ENCODE measurements at places on chromosomes 4 and X.

GRCh38 chr4:133189147-133189517 lies 40.0 kb downstream of the PCDH10 start:
- DNase-seq: no peak

- DNase-seq: no peak
Observed at GRCh38 chrX:114959729-114960128, 57.7 kb downstream of the IL13RA2 start.

GRCh38 chr4:116913451-116913850 lies 171.9 kb downstream of the TRAM1L1 start:
- DNase-seq: no peak

DNA sequence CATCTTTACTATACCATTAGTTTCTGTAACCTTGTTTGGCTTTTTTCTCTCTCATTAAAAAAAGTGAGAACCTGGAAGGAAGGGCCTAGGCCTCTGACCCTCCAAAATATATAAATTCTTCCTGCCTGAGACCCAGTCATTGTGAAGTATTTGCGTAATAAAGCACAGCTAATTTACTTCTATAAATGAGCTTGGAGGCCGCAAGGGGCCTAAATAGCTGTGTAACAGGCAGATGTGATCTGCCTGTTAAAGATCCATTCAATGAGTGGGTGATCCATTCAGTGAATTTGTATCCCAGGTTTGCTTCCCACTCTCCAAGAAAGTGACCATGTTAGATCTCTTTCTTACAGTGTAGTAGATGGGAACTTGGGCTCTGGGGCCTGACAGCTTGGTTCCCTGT lies 595 bp upstream of the PYURF start:
- no peak for DNase-seq

GRCh38 chrX:12986886-12987285 lies 12.0 kb downstream of the TMSB4X start:
- no peak for DNase-seq

DNA sequence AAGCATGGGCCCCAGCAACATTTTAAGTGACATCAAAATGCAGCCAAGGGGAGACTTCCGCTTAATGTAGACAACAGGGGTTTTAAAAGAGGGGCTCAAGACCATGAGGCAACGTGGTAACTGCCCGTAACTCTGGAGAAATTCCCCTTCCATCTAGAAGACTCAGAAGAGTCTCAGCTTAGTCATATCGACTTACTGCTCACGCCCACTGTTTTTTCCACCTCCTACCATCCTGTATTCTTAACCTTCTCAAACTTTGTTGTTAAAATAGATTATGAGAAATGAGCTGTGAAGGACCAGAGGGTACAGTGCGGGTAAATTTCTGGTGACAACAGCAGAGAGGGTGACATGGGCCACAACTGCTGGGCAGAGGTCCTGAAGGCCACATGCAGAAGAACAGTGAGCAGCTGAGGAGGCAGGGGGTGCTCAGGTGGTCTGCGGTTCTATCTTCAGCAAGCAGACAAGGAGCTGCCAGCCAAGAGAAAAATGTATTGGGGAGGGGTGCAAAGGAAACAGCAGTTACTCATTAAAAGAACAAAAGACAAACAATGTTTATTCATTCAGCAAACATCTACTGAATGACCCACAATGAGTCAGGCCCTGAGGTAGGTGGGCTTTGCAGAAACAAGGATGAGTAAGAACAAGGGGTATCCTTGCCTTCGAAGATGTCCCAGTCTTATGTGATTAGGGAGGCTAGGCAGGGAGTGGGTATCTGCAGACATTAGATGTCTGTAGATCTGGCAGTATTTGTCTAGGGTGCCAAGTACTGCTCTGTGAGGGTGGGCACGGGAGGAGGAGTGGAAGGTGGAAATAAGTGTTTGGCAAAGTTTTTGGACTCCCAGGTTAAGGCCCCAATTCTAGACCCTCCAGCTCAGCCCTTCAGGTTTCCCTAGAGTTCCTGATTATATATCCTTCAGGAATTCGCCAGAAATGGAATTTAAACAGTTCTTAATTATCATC lies 175.3 kb downstream of the TSPAN5 start:
- DNase-seq: no peak

DNA sequence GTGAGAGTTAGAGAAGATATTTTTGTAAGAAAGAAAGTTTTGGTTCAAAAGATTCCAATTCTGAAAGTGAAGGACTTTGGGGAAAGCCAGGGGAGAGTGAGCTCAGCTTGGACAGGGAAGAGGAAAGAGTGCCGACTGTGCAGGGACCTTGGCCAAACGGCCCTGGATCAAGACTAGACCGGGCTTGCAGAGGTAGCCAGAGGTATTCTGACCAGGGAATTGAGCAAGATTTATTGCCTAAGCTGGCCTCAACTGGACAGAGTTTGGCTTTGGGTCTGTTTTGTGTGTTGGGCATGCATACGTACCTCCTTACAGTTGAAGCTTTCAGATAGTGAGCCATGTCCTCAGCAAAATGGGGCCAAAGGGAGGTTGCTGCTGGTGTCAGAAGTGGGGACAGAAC lies 11.6 kb downstream of the PLAC1 start:
- no peak for DNase-seq

DNA sequence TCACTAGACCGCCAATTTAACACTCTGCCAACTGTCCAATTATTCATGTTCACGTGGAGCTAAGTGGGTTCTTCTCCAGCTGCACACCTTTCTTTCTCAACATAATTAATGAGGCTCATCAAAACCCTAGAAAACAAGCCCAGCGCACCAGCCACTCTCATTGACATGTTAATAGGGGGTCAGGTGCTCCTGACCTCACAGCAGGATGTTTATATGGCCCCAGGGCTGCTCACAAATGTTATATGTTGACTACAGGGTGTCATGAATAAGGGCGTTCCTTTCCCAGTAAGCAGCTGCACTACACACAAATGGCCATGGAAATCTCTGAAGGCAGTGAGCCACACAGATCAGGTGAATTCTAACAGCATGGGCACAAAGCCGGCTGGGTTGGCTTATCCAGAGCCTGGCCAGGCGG lies 209.8 kb downstream of the MGST2 start:
- DNase-seq: no peak

GRCh38 chr4:140875746-140876452 lies 119.7 kb upstream of the TBC1D9 start:
- DNase-seq: no peak

- no peak for DNase-seq
Observed at GRCh38 chr4:24282446-24282845, 301.9 kb downstream of the DHX15 start.

DNA sequence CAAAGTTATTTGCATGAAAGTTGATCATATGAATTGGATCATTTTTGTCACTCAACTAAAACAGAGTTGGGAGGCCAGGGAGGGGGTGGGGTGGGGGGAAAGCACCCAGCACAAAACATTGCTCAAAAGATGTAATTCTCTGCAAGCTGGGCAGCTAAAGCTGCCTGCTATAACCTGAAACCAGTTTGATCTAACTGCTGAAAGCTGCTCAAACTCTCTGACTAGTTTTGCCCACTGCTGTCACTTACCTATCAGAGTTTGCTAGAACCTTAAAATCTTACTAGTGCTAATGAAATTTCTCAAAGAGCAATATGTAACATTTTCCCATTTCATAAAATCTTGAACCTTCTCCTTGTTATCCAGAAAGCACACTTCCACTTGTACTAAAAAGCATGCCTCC lies 10.4 kb downstream of the CXCL8 start:
- no peak for DNase-seq

- DNase-seq: no peak
Observed at GRCh38 chr4:168334053-168334452, 15.5 kb upstream of the DDX60 start.

GRCh38 chrX:31136144-31136611 lies 64.3 kb upstream of the FTHL17 start:
- DNase-seq: peak; percentile 14

- DNase-seq: no peak
Observed at GRCh38 chr4:125420526-125420925, 105.8 kb downstream of the FAT4 start.

DNA sequence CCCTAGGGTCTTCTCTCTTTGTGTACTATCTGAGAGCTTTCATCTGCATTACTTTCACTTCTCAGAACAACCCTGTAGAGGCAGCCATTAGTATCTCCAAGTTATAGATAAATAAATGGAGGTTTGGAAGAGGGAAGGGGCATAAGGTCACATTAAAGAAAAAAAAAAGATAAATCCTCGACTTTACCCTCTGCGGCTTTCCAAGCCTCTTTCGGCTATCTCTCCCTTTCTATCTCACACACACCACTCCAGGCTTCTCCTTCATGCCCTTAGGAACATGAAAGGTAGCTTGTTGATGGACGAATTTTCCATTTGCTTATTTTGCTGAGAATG lies 660 bp upstream of the ARHGEF9 start:
- DNase-seq: no peak

GRCh38 chrX:31497086-31497485 lies 425.2 kb upstream of the FTHL17 start:
- DNase-seq: no peak

GRCh38 chr4:120918788-120919187 lies 3.7 kb downstream of the PRDM5 start:
- DNase-seq: peak; percentile 64

DNA sequence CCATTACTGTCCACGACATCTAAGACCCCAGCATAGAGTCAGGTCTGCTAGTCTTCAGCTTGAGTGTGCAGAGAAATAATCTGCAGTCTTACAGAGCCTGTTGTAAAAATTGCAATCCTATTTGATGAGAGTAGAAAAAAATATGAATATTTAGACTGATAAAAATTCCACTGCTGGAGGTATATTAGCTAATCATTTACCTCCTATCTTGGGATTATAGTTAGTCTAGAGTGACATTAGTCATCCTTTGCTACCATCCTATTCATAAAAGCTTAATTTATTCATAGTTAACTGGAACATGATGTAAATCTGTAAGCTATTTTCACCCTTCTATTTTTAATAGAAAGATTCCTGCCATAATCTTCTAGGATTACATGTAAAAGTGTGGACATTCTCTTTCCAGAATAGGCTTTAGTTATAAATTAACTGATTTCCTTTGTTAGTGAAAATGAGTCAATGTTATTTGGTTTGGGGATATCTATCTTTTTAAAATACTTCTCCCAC lies 26.7 kb downstream of the C4orf54 start:
- no peak for DNase-seq

GRCh38 chr4:143586080-143586479 lies 72.6 kb downstream of the SMARCA5 start:
- DNase-seq: no peak

DNA sequence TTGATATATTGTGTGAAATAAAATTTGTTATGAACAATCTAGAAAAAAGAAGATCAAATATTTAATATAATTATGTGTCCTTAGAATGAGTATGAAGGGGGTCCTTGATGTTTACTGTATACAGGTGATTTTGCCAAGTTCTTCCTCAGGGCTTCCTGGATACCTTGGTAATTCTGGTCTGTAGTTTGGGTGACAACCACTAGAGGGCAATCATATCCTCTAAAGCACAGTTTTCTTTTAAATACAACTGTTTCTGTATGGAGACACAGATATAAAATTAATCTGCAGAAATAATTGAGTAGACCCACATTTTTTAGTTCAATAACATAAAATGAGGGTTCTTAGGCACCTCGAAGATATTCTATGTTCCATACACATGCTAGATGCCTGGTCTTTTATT lies 157.7 kb downstream of the SPANXN1 start:
- peak; percentile 43 for DNase-seq

DNA sequence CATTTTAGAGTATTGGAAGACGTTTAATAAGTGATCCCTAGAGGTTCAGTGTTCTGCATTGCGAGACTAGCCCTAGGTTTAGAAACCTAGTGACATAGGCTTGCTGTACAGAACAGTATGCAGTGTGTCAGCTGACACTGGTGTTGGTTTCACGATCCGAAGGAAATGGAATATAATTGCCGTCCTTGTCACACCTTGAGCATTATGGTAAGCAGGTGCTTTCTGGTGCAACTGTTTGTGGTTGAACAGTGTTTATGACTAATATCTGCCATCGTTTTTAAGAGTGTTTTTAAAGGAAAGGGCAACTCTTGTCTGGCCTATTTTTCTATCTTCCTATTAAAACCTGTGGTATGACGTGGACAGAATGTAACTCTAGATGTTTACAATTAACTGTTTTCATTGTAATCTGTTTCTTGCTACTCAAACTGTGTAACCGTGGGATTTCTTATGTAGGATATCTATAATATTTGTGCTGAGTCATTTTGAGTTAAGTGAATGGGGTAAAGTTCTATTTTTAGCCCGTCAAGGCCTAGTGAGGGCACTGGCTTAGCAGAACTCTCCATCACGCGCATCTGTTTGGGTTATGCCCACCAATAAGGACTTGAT lies 53.8 kb upstream of the TBC1D14 start:
- no peak for DNase-seq

- no peak for DNase-seq
Observed at GRCh38 chrX:129945131-129945530, 37.3 kb upstream of the BCORL1 start.

GRCh38 chr4:155001251-155001650 lies 207.2 kb upstream of the NPY2R start:
- no peak for DNase-seq

DNA sequence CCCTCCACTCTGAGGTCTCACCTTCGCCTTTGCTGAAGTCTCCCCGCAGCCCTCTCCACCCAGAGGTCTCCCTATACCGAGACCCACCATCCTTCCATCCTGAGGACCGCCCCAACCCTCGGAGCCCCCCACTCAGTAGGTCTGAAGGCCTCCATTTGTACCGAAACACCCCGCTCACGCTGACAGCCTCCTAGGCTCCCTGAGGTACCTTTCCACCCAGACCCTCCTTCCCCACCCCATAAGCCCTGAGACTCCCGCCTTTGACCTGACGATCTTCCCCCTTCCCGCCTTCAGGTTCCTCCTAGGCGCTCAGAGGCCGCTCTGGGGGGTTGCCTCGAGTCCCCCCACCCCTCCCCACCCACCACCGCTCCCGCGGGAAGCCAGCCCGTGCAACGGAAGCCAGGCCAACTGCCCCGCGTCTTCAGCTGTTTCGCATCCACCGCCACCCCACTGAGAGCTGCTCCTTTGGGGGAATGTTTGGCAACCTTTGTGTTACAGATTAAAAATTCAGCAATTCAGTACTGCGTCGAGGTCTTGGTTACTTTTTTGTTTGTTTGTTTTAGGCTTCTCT lies 5.0 kb downstream of the SOD3 start:
- DNase-seq: no peak

GRCh38 chr4:85548116-85548515 lies 73.2 kb downstream of the ARHGAP24 start:
- no peak for DNase-seq

GRCh38 chr4:1200425-1201035 lies 28.1 kb upstream of the SPON2 start:
- peak; percentile 38 for DNase-seq

GRCh38 chr4:77777135-77777807 lies 41.9 kb downstream of the CNOT6L start:
- DNase-seq: no peak

- no peak for DNase-seq
Observed at GRCh38 chrX:70016513-70016912, 33.2 kb downstream of the AWAT2 start.

GRCh38 chr4:76011018-76011670 lies 3.8 kb upstream of the CXCL9 start:
- DNase-seq: no peak

DNA sequence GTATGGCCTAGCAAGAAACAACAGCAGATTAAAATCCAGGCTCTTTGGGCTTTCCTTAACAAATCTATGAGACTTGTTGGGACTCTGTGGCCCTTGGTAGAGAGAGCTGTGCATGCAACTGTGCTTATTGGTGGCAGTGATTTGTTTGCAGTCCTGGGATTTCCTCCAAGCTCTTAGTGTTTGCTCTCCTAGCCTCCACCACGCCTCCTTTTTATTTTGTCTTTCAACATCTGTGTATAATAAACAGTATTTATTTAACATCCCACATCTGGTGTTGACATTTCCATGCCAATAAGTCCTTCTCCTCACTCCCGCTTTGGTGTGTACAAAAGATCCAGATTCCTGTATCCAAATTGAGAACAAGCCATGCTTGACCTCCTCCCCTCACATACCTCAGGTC lies 3.1 kb downstream of the TNMD start:
- DNase-seq: no peak
